Heart right ventricle (tissue), 16 donors: ENCODE measurements at places on chromosomes 5 and 9.

DNA sequence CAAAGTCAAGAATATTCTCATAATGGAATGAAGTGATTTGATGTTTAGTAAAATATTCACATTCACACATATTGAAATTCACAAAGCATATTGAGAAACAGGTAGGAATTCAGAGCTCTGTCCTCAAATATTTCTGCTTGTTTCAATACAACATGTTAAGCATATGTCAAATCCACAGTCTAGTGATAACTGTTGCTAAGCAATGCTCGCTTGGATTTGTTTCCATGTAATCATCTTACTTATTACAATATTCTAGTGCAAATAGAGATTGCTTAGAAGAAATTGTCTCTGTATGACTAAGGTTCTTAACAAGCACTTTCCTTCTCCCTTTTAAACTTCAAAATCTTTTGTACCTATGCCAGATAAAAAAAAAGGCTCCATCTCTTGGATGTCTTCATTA, 995.7 kb downstream of the CDH18 start:
- no peak for DNase-seq
- no peak overlapping the region for H3K4me3 ChIP-seq
- H3K27me3 ChIP-seq = no peaks in the 10 kb centered on the region
- H3K36me3 ChIP-seq = no peaks in the 10 kb centered on the region
- no peak overlapping the region for H3K27ac ChIP-seq

- no peak for DNase-seq
- peaks cover 95% of the 10 kb centered on the region for H3K27me3 ChIP-seq
- H3K27ac ChIP-seq = no peak overlapping the region
- no peak overlapping the region for H3K4me3 ChIP-seq
Measured at GRCh38 chr5:174725991-174726601, 1.7 kb downstream of the MSX2 start.

DNA sequence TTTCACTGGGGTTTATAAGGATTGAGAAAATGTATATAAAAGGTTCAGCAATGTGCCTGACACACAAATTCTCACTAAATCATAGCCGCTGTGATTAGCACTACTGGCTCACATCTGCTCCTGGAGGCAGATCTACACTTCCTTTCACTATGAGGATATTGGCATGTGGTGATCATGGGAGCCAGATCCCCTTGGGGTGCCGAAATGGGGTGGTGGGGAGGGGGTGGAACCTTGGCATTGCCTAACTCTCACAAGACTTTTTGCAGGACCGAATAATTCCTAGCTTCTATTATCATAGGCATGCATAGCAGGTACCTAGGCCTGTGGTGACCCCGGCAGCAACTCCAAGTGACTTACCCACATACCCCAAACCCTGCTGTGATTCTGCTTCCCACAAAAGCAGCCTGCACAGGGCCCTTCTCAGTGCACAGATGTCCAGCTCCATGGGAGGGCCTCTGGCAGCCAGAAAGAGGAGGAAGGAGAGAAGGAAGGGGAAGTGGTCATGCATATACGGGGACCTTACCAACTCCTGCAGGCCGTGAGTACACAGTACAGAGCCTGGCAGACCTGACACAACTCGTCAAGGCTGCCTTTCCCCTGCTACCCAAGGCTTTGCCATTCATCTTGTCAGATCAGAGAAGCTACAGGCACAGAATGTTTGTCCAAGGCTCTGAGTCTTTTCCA, 61.3 kb upstream of the IQGAP2 start:
- no peaks in the 10 kb centered on the region for H3K4me1 ChIP-seq
- H3K27me3 ChIP-seq = no peaks in the 10 kb centered on the region
- H3K36me3 ChIP-seq = no peaks in the 10 kb centered on the region
- H3K27ac ChIP-seq = no peak overlapping the region

GRCh38 chr5:145396888-145397287, 438.3 kb downstream of the PRELID2 start:
- no peaks in the 10 kb centered on the region for H3K4me1 ChIP-seq
- H3K27ac ChIP-seq = no peak overlapping the region
- H3K27me3 ChIP-seq = no peaks in the 10 kb centered on the region
- H3K4me3 ChIP-seq = no peak overlapping the region

- no peak overlapping the region for H3K27ac ChIP-seq
- H3K36me3 ChIP-seq = no peaks in the 10 kb centered on the region
- H3K27me3 ChIP-seq = no peaks in the 10 kb centered on the region
Measured at GRCh38 chr5:17878541-17878940, 244.3 kb downstream of the TAF11L14 start.

- no peaks in the 10 kb centered on the region for H3K4me1 ChIP-seq
- no peaks in the 10 kb centered on the region for H3K36me3 ChIP-seq
Measured at GRCh38 chr9:84775056-84775643, 105.6 kb downstream of the NTRK2 start.

- no peaks in the 10 kb centered on the region for H3K27me3 ChIP-seq
- H3K27ac ChIP-seq = no peak overlapping the region
- no peaks in the 10 kb centered on the region for H3K36me3 ChIP-seq
- no peak overlapping the region for H3K4me3 ChIP-seq
- no peaks in the 10 kb centered on the region for H3K4me1 ChIP-seq
Measured at GRCh38 chr5:129554134-129554904, 94.2 kb downstream of the ADAMTS19 start.

GRCh38 chr5:3929799-3930198, 334.2 kb downstream of the IRX1 start:
- no peaks in the 10 kb centered on the region for H3K4me1 ChIP-seq
- H3K4me3 ChIP-seq = no peak overlapping the region
- H3K27me3 ChIP-seq = no peaks in the 10 kb centered on the region
- no peak overlapping the region for H3K27ac ChIP-seq
- H3K36me3 ChIP-seq = no peaks in the 10 kb centered on the region

- H3K27me3 ChIP-seq = no peaks in the 10 kb centered on the region
- no peaks in the 10 kb centered on the region for H3K36me3 ChIP-seq
- no peak overlapping the region for H3K4me3 ChIP-seq
- no peak overlapping the region for H3K27ac ChIP-seq
- no peaks in the 10 kb centered on the region for H3K4me1 ChIP-seq
- no peak for DNase-seq
Measured at GRCh38 chr5:77155179-77155785, 55.2 kb upstream of the PDE8B start.

DNA sequence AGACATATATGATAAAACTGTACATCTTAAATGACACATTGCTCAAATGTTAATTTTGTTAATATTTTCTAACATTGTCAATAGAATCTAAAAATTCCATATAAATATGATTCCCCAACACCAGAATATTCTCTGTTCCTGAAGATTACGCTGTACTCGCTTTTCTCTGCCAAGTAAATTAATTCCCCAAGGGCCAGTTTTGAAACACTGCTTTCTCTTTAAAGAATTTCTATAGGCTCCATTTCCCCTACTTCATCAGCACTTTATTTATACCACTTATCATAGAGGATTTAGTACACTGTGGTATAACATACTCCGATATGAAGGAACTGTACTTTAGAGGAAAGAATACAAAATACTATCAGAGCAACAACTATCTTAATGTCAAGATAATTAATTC, 101.4 kb upstream of the ACOT12 start:
- H3K4me3 ChIP-seq = no peak overlapping the region
- no peaks in the 10 kb centered on the region for H3K4me1 ChIP-seq
- H3K27ac ChIP-seq = no peak overlapping the region
- H3K27me3 ChIP-seq = no peaks in the 10 kb centered on the region

GRCh38 chr5:51466214-51466613, 83.0 kb downstream of the ISL1 start:
- H3K36me3 ChIP-seq = no peaks in the 10 kb centered on the region
- H3K27me3 ChIP-seq = no peaks in the 10 kb centered on the region
- no peaks in the 10 kb centered on the region for H3K4me1 ChIP-seq
- no peak for DNase-seq
- no peak overlapping the region for H3K27ac ChIP-seq

DNA sequence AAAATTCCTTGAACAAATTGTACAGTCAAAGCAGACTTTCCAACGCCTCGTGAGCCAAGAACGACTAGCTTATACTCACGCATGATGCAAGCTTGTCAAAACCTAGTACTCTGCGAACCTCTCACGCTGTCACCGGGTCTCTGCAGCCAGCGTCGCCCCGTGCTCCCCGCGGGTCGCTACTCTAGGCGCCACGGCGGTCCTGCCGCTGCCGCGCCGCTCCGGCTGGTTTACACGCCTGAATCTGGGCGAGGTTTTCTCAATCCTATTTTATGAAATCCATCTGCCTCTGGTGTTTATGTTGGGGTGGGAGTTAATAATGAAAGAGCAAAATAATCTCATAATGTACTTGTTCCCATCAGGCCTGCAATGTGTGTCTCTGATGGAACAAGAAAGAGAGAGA, 90.9 kb downstream of the SV2C start:
- H3K36me3 ChIP-seq = no peaks in the 10 kb centered on the region
- no peak overlapping the region for H3K27ac ChIP-seq
- H3K4me3 ChIP-seq = no peak overlapping the region
- DNase-seq = no peak
- H3K4me1 ChIP-seq = no peaks in the 10 kb centered on the region
- peaks cover 14% of the 10 kb centered on the region for H3K27me3 ChIP-seq
